PC-9 (cell line): ENCODE measurements at places on chromosomes 1 and 21.

- H3K36me3 ChIP-seq, result 0 out of 2 replicates have a peak, but pooled peaks cover 3% of the 10 kb centered on the region
- peak within 1 kb of the TSS; percentile 98 for H3K4me3 ChIP-seq
- no peaks in the 10 kb centered on the region for H3K27me3 ChIP-seq
- DNase-seq, result peak; percentile 84
- H3K4me1 ChIP-seq, result peaks cover 34% of the 10 kb centered on the region
- peak within 1 kb of the TSS; percentile 77 for H3K27ac ChIP-seq
Observed at GRCh38 chr1:175192630-175193526, at the start of gene KIAA0040. TSS of gene KIAA0040 (minus strand) at chr1:175192776. CDS start at chr1:175161013, 31,763 bp downstream.

GRCh38 chr1:221725735-221726672 lies 15.9 kb downstream of the DUSP10 start:
- no peak for DNase-seq
- H3K4me3 ChIP-seq, result no peak overlapping the region
- no peaks in the 10 kb centered on the region for H3K27me3 ChIP-seq
- no peaks in the 10 kb centered on the region for H3K4me1 ChIP-seq

GRCh38 chr21:15742052-15742670 lies 12.4 kb downstream of the USP25 start:
- no peak for DNase-seq
- H3K27ac ChIP-seq, result no peak overlapping the region
- no peak overlapping the region for H3K4me3 ChIP-seq
- peaks cover 14% of the 10 kb centered on the region; the same call in 1 of the 2 replicates for H3K4me1 ChIP-seq
- H3K36me3 ChIP-seq, result peaks cover 9% of the 10 kb centered on the region

DNA sequence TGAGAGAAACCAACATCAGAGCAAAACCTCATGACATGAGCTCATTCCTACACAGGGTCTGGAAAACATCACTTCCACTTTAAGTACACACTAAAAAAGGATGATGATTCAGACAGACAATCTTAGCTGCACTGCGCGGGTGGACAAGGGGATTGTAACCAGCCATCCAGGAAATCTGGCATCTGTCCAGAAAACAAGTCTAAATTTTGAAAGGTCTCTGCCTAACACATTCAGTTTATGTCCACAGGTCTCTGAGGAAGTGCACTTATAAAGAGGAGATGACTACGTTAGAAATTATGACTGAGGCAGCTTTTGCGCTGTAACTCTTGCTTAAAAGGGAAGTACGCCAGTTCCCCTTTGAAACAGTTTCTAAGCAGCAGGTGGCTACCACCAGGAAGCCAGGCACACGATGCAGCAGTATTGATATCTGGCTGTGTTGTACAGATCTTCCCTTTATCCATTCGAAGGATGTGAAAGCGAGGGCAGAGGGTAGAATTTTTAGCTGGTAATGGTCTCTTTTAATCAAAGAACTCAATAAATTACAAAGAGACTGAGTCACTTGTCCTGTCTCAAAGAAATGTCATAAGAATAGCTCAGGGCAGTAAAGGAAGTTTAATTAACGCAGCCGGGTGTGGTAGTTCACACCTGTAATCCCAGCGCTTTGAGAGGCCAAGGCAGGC lies 128.0 kb downstream of the SETD4 start:
- H3K4me3 ChIP-seq, result no peak overlapping the region
- no peaks in the 10 kb centered on the region for H3K27me3 ChIP-seq
- H3K4me1 ChIP-seq, result peaks cover 14% of the 10 kb centered on the region; the same call in 1 of the 2 replicates
- peak overlapping the region; percentile 52 for H3K27ac ChIP-seq

DNA sequence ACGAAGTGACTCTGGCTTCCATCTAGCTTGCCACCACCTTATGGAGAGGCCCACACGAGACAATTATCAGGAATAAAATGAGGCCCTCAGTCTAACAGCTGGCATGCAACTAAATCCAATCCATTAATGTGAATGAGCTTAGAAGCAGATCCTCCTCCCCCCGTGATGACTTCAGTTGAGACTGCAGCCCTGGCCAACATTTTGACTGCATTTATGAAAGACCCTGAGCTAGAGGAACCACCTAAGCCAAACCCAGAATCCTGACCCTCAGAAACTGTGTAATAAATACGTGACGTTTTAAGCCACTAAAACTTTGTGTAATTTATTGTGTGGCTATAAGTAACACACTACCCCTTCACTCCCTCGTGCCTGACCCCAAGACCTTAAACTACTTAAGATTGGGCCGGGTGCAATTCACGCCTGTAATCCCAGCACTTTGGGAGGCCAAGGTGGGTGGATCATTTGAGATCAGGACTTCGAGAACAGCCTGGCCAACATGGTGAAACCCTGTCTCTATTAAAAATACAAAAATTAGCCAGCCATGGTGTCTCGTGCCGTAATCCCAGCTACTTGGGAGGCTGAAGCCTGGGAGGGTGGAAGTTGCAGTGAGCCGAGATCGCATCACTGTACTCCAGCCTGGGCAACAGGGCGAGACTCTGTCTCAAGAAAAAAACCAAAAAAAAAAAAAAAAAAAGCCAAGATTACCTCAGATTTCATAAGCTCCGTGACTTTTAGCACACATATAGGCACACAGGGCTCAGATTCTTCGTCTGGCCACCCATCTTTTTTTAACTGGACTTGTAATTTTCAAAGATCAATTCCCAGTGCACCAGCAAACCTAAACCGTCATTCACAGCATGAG lies 72.5 kb downstream of the ENAH start:
- no peak overlapping the region for H3K4me3 ChIP-seq
- H3K27ac ChIP-seq, result no peak overlapping the region
- H3K4me1 ChIP-seq, result no peaks in the 10 kb centered on the region

- H3K4me3 ChIP-seq, result no peak overlapping the region
- no peak for DNase-seq
- peaks cover 18% of the 10 kb centered on the region for H3K4me1 ChIP-seq
- no peaks in the 10 kb centered on the region for H3K27me3 ChIP-seq
Observed at GRCh38 chr1:230208619-230209261, 141.7 kb downstream of the GALNT2 start.

DNA sequence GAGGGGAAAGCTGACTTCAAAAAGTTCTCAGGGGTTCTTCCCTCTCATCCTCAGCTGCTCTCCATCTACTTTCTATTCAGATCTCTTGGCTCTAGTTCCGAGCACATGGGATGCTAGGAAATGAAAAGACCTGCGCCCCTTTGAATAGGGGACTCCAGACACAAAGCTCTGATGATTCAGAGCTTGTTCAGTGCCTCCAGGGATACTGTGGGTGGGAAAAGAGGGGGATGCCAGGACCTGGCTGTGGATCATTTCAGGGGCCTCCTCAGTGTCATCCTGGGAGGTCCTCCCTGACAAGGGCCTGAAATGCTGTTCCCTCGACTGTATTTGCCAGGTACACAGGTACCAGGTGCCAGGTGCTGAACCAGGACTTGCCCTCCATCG lies 943 bp upstream of the KIAA0040 start:
- peak overlapping the region; percentile 77 for H3K27ac ChIP-seq
- 0 out of 2 replicates have a peak, but pooled peaks cover 3% of the 10 kb centered on the region for H3K36me3 ChIP-seq
- no peaks in the 10 kb centered on the region for H3K27me3 ChIP-seq
- peak overlapping the region; percentile 98; the same call in 1 of the 2 replicates for H3K4me3 ChIP-seq
- DNase-seq, result no peak

DNA sequence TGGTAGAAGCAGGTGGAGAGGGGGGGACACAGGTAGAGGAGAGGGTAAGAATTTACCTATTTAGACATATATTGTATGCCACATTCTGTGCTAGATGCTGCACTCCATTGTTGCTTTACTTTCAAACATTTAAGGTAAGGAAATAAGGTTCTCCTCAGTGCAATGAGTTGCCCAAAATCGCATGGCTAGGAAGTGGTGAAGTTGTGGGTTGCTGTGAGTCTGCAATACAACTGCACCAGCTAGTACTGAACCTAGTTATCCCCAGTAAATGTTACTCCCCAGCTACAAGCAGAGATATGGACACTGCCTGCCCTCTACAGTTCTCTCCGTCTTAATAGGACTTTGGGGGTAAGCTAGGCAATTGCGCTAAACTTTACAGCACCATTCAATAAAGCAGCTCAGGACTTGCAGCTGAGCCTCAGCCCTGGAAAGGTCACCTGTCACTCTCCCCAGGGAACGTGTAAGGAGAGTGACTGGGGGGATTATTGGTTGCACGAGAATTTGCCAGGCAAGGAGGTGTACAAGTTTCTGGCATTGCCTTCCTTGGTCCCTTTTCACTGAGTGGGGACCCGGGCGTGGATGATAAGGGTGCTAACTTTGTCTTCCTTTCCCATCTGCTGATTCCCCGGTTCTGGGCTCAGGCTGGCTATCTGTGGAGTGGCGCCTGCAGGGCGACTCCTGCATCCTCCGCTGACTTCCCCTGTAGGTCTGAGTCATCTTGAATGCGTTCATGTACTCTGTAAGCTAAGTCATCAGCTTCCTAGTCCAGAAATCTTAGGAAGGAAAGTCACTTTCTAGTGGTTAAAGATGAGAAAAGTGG lies 71.3 kb upstream of the CNTN2 start:
- H3K27ac ChIP-seq, result no peak overlapping the region
- H3K4me1 ChIP-seq, result no peaks in the 10 kb centered on the region
- no peak for DNase-seq
- no peak overlapping the region for H3K4me3 ChIP-seq
- H3K27me3 ChIP-seq, result peaks cover 83% of the 10 kb centered on the region

DNA sequence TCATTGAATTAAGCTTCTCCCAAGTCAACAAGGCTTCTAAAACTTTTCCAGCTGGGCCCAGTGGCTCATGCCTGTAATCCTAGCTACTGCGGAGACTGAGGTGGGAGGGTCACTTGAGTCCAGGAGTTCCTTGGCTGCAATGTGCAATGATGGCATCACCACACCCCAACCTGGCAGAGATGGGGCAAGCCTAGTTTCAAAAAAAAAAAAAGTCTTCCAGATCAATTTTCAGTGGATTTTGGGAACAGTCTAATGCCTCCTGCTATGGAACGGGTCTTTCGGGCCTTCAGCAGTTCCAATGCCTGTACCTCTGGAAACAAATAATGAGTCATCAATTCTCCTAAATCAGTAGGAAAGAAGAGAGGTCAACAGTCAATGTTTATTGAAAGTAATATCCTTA lies 38.0 kb downstream of the FMO4 start:
- no peaks in the 10 kb centered on the region for H3K27me3 ChIP-seq
- H3K36me3 ChIP-seq, result no peaks in the 10 kb centered on the region
- no peak for DNase-seq
- H3K27ac ChIP-seq, result no peak overlapping the region

GRCh38 chr1:65264197-65264929 lies 45.0 kb upstream of the DNAJC6 start:
- no peaks in the 10 kb centered on the region for H3K36me3 ChIP-seq
- H3K4me3 ChIP-seq, result no peak overlapping the region
- H3K27me3 ChIP-seq, result no peaks in the 10 kb centered on the region
- DNase-seq, result no peak
- peaks cover 13% of the 10 kb centered on the region; the same call in 1 of the 2 replicates for H3K4me1 ChIP-seq

GRCh38 chr1:86779308-86780191 lies 75.2 kb downstream of the SH3GLB1 start:
- H3K36me3 ChIP-seq, result no peaks in the 10 kb centered on the region
- H3K4me1 ChIP-seq, result peaks cover 46% of the 10 kb centered on the region
- no peak overlapping the region for H3K4me3 ChIP-seq
- H3K27ac ChIP-seq, result no peak overlapping the region
- H3K27me3 ChIP-seq, result no peaks in the 10 kb centered on the region
- peak; percentile 60 for DNase-seq

DNA sequence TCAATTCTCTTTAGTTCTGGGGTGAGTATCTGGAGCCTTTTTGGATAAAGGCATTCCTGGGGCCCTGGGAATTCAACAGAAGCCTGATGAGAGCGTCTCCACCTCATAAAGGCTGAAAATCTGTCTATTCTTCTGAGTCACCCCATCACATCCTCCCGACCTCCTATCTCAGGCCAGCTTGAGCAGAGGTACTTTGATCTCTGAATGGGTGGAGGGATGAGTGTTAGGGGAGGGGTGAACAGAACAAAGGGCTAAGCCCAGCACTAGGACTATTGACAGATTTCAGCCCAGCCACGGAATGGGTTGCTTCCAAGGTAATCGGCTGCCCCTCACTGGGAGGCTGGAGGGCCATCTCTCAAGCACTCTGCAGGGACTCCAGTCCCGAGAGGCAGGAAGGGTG lies 2.5 kb upstream of the MYBPH start:
- no peak overlapping the region for H3K4me3 ChIP-seq
- no peak for DNase-seq
- no peaks in the 10 kb centered on the region for H3K36me3 ChIP-seq
- H3K4me1 ChIP-seq, result peaks cover 38% of the 10 kb centered on the region
- 0 out of 2 replicates have a peak overlapping the region, but pooled peaks have one; percentile 31 for H3K27ac ChIP-seq

DNA sequence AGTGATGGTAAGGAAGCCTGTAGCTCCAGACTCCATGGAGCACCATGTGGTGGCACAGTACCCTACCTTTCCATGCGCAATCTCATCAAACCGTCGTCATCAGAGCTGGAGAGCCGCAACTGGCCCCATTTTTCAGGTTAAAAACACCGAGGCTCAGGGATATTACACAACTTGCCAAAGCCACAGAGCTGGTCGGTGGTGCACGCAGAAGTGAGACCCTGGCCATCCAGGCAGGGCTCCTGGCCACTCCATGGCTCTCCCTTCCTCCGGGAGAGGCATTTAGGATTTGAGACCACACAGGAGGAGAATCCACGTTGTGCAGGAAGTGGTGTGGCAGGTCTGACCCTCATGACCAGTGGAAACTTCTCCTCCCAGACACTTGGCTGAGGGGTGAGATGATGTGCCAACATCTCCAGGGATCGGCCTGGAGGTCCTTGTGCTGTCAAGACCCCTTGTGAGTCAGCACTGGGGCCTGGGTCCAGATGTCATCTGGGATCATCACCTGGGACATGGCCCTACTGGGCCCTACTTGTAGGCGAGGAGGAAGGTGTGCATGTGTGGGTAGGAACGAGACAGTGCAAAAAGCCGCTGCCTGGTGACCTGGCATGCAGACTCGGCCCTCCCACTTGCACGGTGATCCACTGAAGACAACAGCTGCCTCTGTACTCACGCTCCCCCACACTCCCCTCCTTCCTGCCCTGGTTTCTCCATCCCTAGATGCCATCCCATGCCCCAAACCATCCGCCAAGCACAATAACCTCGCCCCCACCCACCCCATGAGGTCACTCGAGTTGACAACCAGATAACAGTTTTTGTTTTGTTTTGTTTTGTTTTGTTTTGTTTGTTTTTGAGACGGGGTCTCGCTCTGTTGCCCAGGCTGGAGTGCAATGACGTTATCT lies 10.4 kb downstream of the TFF3 start:
- H3K27me3 ChIP-seq, result no peaks in the 10 kb centered on the region
- H3K4me3 ChIP-seq, result no peak overlapping the region
- no peak overlapping the region for H3K27ac ChIP-seq
- DNase-seq, result no peak
- no peaks in the 10 kb centered on the region for H3K4me1 ChIP-seq
- H3K36me3 ChIP-seq, result no peaks in the 10 kb centered on the region
